ENCODE measurements at places on chromosomes 6 and 20.

DNA sequence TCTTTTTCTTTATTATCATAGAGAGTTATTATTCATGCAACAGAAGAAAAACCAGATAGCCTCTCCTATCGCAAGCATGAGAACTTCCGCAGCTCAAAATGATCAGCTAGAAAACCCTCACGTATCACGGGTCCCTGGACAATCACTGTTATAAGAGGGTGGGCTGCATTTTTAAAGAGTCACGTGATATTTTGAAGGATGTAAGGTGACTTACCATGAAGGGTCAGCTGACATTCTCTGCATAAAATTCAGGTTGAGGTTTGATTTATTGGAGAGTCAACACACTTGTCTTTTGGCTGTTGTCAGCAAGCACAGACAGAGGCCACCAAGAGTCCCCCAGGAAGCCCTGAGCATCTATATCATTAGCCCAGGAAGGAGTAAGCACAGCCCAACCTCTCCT is 39.5 kb downstream of the ID4 start:
- DNase-seq, result no peak

GRCh38 chr6:147226163-147226724 is 22.0 kb downstream of the STXBP5 start:
- DNase-seq, result no peak

DNA sequence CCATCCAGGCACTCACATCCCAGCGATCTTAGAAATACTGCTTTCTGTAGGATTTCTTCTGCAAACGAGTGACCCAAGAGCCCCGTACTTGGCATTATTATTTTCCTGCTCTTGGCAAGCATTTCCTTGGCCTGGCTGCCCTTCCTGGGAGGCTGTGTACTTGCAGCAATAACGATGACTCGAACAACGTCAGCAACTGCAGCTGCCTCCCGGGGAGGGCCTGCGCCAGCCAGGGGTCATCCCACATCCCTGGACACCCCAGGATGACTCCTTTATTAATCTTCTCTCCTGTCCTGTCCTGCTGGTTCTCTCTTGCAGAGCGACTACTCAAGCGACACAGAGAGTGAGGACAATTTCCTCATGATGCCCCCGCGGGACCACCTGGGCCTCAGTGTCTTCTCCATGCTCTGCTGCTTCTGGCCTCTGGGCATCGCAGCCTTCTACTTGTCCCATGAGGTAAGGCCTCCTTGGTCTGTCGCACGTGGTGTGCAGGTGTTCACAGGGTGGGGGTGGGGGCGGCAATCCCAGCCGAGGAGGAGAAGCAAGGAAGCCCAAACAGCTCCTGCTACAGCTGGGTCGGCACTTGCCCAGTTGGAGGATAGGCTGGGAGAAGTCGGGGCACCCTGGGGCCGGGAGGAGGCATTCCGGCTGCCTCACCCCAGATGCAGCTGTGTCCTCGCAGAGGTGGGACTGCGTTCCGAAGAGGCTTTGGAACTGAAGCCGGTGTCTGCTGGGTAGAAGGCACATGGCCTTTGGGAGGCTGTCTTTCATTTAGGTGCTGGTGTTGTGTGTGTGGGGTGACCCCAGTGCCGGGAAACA is 115.3 kb downstream of the SYNDIG1 start:
- no peak for DNase-seq

DNA sequence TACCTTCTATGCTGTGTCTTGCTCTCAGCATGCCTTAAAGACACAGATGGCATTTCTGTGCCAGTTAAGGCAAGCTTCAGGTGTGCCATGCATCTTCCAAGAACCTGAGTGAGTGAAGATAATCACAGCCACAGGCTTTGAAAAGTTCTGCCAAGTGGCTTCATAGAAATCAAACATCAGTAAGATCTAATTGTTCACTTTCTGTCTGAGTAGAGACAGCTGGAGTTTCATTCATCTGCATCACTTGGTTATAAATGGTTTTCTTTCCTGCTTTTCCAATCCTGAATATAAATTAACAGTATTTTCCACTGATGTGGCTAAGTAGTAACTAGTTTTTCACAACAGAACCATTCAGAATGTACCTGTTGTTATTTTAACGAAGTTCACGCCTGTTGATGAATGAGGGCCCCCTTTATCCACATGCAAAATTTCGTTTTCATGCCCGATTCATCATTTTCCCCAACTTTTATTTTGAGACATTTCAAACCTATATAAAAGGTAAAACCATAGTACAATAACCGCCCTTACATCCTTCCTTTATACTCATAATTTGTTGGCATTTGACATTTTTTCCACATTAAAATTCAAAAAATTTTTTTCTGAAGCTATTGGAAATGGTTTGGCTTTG is 38.6 kb upstream of the KCNG1 start:
- no peak for DNase-seq

DNA sequence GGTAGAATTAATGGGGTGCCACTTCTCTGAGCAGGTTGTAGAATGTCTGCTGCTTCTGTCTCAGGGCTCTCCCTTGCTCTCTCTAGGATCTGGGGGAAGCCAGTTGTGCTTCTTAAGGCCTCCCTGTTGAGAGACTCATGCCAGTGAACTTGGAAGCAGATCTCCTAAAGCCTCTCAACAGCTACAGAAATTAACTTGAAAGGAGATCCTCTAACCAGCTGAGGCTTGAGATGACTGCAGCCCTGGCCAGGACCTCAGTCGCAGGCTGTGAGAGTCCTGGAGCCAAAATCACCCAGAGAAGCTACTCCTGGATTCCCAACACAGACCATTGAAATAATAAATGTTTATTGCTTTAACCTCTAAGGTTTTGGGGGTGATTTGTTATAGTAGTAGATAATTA is 180.2 kb upstream of the MARCKS start:
- DNase-seq, result no peak

GRCh38 chr20:57509665-57510237 is 15.2 kb downstream of the CTCFL start:
- DNase-seq, result no peak

DNA sequence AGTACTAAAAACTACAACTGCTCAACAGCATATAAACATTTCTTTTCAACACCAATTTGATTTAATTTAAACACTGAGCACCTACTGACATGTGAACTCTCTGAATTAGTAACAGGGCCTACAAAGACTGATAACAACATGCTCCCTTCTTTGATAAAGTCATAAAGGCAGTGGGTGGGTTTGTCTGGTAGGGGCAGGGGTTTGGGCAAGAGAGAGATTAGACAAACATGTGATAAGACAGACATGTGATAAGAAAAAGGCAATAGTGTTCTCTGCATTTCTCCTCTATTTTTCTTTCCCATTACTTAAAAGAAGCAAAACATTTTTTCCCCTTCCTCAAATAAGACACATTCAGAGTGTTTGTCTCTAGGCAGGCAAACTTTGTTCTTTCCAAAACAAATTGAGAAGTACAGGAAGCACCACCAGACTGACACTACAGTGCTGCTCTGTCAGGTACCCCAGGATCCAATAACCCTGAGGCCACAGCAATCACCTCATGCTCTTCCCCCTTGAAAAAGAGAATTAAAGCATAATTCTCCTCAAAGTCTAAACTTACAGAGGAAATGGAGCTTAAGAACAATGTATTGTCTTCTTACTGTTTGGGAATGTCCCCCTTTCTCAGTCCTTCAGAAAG is 11.9 kb downstream of the C6orf52 start:
- DNase-seq, result no peak

All from esophagus squamous epithelium (tissue), 5 donors.